EL (cell line): ENCODE measurements at places on chromosomes 4 and X.

DNA sequence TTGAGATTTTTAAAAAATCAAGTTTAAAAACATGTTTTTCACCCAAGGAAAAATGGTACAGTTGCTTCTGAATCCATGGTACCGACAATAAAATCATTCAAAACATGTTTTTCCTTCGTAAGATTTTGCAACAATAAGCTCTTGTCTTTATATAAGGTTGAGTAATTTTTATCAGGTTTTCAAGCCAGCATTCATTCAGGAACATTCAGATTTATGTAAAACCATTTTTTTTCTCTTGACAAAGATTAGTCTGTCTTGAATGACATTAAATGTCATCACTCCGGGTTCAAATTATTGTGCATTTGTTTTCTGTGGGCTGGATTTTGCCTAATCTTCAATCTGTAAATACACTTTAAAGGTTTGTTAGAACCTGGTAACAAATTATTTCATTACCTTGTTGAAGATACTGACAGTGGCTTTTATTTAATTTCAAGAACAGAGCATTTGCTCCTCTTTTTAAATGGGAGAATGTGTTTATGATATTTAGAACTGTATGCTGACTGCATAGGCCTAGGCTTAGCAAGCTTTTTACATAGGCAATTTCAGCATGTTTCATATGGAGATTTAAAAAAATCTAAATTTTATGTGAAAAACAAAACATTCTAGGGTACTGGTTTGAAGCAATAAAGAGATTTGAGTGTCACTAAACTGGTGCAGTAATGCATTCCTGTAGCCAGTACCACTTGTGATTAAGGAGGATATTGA lies 336.4 kb upstream of the HAND2 start:
- DNase-seq, result no peak

DNA sequence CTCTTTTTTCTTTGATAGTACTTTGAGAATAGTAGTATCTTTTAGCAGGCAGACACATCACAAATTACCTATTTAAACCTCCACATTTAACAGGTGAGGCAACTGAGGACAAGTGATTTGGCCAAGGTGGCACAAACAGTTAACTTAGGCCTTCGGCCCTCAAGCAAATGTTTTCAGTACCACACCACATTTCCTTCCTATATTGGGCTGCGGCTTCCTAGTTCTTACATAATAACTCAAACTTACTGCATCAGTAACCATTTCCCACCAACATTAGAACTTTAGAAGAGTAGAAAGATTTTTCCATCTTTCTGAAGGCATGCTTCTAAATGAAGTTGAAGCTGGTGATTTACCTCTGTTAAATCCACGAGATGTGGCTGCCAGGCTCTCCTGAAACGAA lies 63.2 kb upstream of the SLC4A4 start:
- no peak for DNase-seq

DNA sequence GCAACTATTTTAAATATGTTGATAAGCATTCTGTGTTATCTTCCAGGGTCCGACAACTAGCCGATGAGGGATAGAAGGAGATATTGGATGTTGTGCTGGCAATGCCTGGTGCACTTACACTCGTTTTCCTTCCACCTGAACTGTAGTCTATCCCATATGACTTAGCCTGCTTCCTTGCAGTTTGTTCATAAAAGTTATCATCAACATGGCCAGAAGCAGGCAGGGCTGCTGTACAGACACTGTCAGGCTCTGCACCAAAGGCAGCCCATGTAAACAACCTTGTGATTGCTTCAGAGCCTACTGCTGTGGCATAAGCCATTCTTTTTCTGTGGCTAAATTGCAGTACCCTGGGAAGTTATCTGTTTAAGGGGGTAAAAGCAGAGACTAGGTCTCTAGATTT lies 1.6 kb downstream of the MAPK10 start:
- DNase-seq, result no peak

GRCh38 chr4:183493246-183493645 lies 11.6 kb upstream of the ING2 start:
- DNase-seq, result no peak

DNA sequence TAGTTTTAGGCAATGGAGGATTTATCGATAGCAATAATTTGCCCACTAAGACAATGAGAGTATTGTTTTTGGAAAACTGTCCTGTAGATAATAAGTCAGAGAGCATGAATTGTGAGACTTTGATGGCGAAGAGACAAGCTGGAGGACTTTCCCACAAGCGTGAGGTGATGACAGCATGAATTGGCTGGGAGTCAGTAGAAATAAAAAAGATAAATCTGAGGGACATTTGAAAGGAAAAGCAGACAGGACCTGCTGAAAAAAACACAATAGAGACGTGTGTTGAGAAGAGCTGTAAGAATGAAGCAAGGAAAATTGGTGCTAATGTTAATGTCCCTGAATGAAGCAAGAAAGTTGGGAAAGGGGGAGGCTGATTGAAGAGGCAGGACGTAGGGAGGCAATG lies 233.5 kb downstream of the DCTD start:
- no peak for DNase-seq

DNA sequence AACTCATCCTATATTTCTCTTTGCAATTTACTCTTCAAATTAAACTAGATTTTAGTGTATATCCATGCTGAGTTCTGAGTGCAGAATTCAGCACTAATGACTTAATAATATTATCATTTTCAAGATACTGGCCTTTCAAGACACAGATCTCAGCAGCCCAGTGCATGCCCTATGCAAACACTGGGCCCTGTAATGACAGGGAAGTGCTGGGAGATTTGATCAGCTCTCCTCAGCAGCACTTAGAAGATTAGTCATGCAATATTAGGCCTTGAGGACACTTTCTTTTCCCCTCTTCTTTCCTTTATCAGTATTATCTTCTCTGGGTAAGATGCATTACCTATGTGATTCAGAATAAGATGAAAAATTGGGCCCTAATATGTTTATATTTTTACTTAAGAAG lies 207.1 kb downstream of the PPP3CA start:
- DNase-seq, result no peak

DNA sequence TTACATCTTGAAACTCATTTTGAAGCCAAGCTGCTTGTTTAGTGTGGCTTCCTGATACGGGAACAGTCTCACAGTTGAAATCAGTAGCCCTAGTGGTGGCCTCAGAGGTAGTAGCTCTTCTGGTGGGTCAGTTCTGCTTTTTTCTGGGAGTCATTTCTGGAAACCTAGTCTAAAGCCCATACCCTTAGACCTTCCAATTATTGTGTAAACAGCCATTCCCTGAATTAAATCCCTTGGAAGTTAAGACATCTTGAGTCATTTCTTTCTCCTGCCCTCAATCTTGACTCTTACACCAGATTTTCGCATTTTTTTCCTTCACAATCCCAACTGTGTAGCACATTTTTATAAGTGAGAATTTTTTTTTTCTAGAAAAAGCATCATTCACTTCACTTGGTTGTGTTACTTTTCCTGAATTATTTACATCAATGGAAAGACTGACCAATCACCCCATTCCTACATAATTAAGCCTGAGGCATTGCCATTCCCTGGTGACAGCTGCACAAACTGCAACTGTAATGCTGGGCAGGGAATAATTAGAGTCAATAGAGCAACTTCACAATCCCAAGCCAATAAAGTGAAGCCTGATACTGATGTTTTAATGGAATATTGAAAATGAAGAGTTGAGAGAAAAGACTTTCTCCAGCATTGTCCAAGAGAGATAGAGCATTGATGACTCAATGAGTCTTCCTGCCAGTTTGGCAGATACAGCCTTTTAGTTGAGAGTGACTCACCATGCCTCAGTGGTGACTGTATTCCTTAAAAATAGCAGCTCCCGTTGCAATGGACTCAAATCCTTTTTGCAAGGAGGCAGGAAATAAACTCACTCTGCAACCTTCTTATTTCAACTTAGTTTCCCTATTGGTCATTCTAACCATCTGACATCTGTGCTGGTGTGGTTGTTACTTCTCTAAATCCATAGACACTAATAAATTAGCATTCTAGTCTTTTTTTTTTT lies 13.0 kb upstream of the SEPSECS start:
- DNase-seq, result peak; percentile 98

DNA sequence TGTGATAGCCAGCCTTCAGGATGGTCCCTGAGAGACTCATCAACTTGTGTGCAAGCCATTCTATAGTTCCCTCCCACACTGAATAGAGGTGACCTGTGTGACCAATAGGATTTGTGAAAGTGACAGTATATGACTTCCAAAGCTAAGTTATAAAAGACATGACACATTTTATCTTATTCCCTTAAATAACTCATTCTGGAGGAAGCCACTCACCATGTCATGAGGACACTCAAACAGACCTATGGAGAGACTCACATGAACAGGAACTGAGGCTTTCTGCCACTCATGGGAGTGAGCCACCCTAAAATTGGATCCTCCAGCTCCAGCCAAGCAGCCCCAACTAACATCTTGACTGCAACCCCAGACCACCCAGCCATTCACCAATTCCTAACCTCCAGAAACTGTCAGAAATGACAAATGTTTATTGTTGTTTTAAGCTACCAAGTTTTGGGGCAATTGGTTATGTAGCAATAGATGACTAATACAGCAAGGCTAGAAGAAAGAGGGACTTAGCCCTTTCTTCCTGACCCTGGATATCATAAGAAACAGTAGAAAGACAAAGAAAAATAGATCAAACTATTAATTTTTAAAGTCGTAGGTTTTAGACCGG lies 9.0 kb upstream of the CHIC2 start:
- peak; percentile 62 for DNase-seq

- no peak for DNase-seq
Observed at GRCh38 chr4:139330283-139330682, 28.0 kb upstream of the NDUFC1 start.

DNA sequence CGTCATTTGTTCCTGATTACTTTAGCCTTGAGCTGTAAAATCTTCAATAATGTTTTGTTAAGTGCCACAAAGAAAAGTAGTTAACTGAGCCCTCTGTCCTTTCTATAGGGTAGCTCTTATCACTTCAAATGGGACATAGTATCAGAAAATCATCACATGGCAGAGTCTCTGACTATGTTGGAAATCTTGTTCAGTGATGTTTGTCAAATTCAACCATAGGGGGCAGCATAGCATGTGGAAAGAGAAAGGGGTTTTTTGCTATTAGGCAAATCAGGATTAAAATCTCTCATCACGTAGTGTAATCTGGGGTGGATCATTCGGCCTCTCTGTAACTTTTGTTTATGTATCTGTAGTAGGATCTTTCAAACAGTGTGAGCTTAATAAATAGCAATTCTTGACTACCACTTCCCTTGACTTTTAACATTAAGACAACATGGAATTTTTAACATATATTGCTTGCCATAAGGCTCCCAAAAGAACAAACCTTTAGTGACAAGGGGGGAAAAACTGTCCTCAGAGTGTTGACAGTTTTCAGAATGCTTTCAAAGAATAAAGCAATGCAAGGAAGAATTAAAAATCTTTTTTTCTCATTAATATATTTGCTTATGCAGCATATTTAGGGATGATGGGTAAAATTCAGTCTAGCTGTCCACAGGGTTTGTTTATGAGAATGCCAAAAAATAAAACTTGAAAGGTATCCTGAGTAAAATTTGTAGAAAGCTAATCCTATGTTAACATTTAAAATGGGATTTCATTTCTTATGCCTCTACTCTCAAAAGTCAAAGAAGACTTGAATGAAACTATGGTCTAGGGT lies 127.2 kb downstream of the FBXW7 start:
- DNase-seq, result peak; percentile 45

- no peak for DNase-seq
Observed at GRCh38 chr4:40829586-40829985, 79.8 kb downstream of the NSUN7 start.

DNA sequence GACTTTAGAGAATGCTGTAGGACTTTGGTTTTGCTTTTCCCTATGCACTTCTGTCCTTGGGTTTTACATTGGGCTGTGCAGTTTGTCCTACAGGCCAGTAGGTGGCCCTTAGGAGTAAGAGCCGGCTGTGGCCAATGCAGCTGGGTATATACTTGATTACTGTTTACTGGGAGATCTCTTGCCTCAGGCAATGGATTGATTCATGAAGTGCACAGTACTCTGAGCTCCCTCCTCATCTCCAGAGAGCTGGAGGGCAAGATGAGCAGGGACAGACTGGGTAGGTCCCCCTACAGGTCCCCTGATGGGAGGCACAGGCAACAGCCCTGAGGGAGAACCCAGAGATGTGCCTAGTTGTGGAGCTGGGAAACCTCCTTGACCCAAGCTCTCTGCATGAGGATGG lies 103.8 kb upstream of the QRFPR start:
- peak; percentile 66 for DNase-seq

GRCh38 chrX:15719324-15719968 lies 18.6 kb upstream of the CA5B start:
- no peak for DNase-seq

- no peak for DNase-seq
Observed at GRCh38 chrX:4043951-4044350, 330.5 kb upstream of the PRKX start.

DNA sequence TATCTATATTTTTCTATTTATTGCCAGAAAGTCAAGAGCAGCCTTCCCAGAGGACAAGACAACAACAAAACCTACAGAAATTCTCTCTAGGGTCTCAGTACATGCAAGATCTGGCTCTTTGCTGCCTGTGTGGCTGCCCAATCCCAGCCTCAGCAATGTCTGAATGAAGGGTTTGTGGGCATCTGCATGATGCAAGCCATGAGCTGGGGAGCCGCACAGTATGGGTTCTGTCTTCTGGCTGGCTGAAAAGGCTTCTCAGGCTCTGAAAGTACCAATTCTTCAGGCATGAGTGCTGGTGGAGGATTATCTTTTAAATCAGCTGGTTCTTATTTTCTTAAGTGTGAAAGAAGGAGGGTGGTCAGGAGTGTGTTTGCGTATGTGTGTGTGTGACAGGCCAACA lies 104.6 kb downstream of the PDGFRA start:
- DNase-seq, result no peak

DNA sequence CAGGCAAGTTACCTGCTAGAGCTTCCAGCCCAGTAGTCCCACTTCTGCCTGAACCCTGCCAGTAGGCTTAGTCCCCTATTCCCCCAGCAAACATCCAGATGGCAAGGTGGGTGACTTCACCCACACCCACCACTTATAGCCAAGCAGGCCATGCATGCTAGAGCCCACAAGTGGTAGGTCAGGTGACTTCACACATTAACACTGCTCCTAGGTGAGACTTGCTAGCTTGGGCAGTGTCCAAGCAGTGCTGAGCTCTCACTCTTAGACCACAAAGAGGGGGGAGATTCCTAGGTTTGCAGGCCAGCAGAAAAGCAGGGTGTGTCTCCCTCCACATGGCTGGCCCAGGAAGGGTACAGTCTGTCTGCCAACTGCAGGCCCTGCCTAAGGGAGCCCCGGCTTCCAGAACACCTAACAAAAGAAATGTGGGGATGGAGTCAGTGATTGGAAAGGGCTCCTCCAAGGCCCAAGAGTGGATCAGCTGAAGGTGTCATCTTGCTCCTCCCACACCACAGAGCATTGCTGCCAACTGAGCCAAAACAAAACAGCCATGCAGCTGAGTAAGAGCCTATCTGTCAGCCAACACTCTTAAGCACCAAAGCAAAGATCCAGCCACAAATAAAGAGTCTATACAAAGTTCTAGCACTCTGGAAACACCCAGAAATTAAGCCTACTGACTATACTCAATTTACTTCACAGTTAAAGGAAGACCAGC lies 158.1 kb upstream of the USP38 start:
- DNase-seq, result no peak

DNA sequence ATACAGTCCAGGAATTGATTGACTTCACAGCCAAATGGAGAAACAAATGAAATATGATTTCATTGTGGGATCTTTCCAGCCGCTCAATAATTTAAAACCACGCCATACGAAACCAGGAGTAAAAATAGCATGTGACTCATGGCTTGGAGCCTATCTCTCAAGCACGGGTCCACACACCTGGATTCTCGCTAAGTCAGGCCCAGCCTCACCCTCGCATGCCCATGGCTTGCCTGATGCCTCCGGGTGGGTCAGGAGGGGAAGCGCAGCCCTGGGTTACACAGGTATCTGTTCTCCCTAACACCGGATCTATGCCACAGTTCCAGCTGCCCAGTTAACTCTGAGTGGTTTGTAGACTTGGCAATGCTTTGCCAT lies 5.6 kb upstream of the ABLIM2 start:
- DNase-seq, result no peak

- DNase-seq, result no peak
Observed at GRCh38 chr4:149523039-149523438, 292.6 kb downstream of the IQCM start.
